ENCODE measurements at places on chromosomes 4 and X.
A peak's percentile ranks its signal among the peaks of the same experiment; 100 is the strongest.

- no peak for DNase-seq
Measured at GRCh38 chrX:47629419-47630200, at the start of gene CFP. TSS of gene CFP (minus strand) at chrX:47629930. CDS start at chrX:47629844, 86 bp downstream.

GRCh38 chr4:60002603-60003337, 1197.4 kb upstream of the ADGRL3 start:
- DNase-seq: no peak

- DNase-seq: no peak
Measured at GRCh38 chrX:7190157-7190556, 42.2 kb upstream of the PUDP start.

- DNase-seq: no peak
Measured at GRCh38 chrX:117059848-117060247, 597.1 kb upstream of the CT83 start.

DNA sequence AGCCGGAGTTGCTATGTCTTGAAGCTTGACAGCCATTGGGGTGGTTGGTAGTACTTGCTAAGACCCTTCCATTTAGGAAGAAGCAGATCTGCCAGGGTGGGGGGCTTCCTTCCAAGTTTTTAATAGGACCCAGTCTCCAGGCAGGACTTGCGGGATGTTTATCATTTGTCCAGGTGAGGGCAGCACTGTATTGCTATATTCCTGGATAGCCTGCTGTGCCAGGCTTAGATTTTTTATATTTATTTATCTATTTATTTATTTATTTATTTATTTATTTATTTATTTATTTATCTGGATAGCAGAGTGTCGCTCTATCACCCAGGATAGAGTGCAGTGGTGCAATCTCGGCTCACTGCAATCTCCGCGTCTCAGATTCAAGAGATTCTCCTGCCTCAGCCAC, 87.4 kb upstream of the CT45A1 start:
- DNase-seq: no peak

- DNase-seq: no peak
Measured at GRCh38 chr4:6761649-6762615, 20.6 kb upstream of the KIAA0232 start.

GRCh38 chr4:1175635-1176229, 3.3 kb upstream of the SPON2 start:
- DNase-seq: no peak

- DNase-seq: peak; percentile 82
Measured at GRCh38 chr4:22473268-22473667, 42.6 kb downstream of the ADGRA3 start.

- no peak for DNase-seq
Measured at GRCh38 chrX:150512461-150512901, 55.9 kb upstream of the MTM1 start.

DNA sequence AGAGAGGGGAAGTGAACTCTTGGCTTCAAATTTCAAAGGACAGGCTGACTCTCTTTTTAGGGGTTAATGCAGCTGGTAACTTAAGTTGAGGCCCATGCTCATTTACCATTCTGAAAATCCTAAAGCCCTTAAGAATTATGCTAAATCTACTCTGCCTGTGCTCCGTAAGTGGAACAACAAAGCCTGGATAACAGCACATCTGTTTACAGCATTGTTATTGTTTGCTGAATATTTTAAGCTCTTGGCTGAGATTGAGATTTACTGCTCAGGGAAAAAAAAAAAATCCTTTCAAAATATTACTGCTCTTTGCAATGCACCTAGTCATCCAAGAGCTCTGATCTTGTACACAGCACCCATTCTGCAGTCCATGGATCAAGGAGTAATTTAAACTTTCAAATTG, 17.7 kb downstream of the PPP3CA start:
- no peak for DNase-seq

GRCh38 chr4:835148-836002, 9.4 kb upstream of the CPLX1 start:
- DNase-seq: no peak

DNA sequence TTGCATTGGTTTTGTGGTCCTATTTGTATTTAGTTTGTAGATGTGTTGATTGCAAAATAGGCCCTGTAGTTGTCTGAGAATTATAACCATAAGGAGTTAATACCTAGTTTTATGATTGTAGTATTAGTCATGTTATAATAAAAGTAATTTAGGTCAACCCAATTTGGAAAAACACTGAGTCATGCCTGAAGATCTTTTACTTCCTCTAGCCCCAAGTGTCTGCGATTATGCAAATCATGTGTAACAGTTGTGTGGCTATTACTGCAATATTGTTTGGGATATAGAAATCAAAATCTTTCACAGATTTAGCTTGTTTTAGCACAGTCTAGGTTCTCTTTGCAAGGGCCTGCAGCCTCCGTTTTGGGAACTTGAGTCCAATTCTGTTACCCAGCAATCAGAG, 12.6 kb downstream of the SRD5A3 start:
- peak; percentile 87 for DNase-seq

- DNase-seq: no peak
Measured at GRCh38 chr4:107743532-107743931, 23.5 kb upstream of the PAPSS1 start.

- no peak for DNase-seq
Measured at GRCh38 chr4:3218824-3219760, 29.9 kb upstream of the MSANTD1 start.

- DNase-seq: peak; percentile 45
Measured at GRCh38 chr4:128566693-128567092, 242.8 kb upstream of the JADE1 start.

GRCh38 chrX:124028182-124028581, 66.7 kb downstream of the STAG2 start:
- DNase-seq: peak; percentile 25

GRCh38 chrX:105515561-105515960, 295.1 kb upstream of the TEX13A start:
- DNase-seq: no peak

DNA sequence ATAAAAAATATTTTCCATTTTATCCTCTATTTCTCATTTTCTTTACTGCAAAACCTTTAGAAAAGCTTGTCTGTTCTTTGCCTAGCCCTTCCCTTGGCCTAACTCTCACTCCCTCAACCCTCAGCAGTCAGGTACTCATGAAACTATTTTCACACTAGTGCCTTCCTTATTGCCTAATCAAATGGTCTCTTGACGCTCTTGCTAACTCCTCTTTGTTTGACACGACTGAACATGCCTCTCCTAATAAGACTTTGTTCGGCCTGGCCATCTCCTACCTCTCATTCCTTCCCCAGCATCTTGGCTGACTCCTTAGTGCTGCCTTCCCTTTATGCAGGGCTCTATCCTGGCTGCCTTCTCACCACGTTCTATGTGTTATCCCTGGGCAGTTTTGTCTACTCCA, 11.1 kb upstream of the LRAT start:
- no peak for DNase-seq

DNA sequence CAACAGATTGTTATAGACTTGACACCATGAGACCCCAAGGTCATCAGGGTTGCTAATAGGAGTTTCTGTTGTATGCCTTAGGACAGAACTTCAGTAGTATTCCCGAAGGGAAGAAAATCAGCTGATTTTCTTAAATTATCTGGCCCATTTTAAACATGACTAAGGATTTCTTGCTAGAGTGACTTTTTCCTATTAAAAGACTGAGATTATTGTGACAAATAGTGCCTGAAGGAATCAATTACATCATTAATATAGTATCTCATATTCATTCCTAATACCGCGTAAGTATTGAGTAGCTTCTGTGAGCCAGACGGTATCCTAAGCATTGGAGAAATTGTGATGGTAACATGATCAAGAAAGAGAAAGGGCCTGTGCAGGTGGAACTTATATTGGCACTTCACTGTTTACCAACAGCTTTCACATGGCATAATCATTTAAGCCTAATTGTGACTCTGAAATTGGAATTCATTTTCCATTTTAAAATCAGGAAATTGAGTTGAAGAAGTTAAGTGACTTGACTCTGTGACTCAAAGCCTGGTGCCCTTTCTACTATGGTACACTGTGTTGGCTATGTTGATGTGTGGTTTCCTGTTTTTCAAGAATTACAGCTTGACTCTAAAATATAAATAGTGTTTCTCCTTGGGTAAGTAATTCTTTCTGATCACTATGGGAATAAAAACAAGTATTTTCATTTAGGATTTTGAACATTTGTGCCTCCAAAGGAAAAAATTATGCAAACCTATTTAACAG, 4.1 kb downstream of the AFF1 start:
- no peak for DNase-seq

DNA sequence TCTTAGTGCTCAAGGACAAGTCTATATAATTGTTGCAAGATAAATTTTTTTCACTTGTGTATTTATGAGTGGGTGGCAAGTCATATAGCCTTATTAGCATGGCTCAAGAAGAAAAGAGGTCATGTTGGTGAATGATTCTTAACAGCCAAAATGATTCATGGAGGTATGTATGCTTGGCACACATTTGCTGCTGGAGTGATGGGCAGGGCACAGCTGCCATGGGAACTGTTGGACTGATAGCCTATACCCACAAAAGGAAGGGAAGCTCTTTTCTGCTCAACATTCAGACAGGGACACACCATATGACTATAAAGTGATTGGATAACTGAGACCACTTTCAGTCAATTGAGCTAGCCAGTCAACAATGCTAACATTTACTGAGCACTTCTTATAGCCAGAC, 46.8 kb upstream of the PITX2 start:
- no peak for DNase-seq

DNA sequence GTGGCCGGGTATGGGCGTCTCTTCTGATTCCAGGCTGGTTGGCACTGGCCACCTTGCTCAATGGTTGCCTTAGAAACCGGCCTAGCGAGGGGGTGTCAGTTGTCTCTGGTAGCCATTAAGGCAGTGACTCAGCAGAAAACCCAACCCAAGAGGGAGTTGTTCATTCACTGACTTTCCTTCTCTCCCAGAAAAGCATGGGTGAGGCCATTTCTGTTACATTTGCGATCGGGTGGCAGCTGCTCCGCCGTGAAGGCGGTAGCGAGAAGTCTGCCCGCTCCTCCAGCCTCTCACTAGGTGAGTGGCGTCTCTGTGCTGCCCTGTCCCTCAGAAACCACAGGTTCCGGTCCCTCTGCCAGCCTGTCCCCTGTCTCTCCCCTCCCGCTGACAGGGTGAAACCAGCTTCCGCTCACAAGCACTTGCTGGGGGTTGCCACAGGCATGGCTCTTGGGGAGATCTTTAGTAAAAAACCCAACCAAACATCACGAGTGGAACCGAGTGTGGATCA, 17.4 kb downstream of the IRAK1 start:
- peak; percentile 52 for DNase-seq

DNA sequence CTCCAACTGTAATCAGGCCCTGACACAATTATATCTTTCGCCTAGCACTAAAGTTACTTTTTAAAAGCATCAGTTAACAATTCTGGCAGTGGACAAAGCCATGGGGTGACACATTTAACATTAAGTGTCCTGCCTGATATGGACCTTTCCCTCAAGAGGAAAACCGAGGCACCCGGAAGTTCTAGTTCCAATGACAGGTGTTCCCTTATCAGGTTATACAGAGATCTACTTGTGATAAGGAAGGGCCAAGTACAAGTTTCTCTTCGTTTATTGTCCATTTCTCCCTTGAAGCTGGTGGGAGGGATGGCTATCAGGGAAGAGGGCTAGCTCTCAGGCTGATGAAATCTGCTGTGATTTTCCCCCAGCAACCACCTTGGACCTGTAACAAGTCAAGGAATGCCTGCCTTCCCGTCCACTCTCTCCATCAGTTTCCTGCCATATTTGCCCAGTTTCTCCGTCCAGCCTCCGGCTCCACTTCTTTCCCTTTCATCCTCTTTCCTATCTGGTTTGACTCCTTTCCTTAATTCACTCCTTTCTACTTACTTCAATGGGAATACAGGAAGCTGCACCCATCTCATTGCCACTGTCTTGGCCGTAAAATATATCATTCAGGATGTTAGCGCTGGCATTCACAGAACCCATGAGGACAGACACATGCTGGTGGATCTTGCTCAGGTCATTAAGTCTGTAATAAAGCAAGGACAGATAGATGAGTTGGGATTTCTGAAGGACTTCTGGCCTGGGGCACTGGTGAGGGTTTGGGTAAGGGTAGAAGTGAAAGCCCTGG, 95.0 kb downstream of the DGKK start:
- no peak for DNase-seq

DNA sequence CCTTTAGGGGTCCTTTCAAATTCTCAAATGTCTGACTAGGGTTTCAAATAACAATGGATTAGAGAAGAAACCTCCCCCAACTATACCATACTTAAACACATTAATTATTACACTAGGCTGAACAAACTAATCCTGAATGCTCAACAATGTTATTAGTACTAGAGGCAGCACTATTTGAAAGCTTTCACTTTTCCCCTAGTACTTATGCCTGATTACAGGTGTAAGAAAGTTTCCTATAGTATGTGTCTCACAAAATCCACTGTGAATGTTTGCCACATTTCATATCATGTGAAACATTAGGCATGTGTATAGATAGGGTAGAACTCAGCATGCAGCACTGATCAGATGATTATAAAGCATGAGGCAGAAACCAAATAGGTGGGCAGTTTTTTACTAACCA, 336.2 kb downstream of the ZNF674 start:
- DNase-seq: no peak

DNA sequence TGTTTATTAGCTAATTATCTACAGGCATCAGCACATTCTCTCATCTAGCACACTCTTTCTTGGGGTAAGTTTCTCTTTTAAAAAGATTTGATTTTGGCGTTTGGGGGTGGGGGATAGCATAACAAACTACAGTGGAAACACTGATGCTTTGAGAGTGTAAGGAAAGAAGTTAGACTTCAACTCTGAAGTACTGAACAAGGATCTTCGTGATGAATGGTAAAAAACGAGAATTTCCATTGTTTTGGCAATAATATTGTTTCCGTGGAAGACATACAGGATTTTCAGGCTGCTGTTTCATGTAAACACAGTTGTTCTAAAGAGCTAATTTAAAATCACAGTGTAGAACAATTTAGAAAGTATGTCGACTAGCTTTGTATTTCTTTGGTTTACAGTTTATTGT, 451 bp downstream of the LPAR4 start:
- no peak for DNase-seq

DNA sequence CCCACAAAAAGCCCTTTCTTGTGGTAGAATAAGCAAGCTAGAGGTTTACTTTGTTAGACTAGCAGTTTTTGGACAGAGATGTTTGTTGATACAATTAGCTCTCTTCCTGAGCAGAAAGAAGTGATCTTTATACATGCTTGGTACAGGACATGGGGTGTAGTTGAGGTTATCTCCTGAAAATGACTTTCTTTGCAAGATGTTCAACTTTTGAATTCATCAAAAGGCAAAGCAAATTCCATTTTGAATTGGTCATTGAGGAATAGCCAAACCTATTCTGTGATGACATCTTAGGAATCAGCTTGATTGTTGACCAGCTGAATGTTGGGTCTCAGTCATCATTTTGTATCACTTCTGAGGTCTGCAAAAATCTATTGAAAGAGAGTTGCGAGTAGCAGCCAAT, 3.8 kb downstream of the CPE start:
- no peak for DNase-seq

GRCh38 chr4:182010876-182011275, 232.3 kb upstream of the TENM3 start:
- peak; percentile 42 for DNase-seq

GRCh38 chr4:55791666-55792065, 27.9 kb upstream of the EXOC1L start:
- DNase-seq: peak; percentile 2
